Fibroblast of skin of scalp (primary cell): ENCODE measurements at places on chromosomes 2 and 18.

DNA sequence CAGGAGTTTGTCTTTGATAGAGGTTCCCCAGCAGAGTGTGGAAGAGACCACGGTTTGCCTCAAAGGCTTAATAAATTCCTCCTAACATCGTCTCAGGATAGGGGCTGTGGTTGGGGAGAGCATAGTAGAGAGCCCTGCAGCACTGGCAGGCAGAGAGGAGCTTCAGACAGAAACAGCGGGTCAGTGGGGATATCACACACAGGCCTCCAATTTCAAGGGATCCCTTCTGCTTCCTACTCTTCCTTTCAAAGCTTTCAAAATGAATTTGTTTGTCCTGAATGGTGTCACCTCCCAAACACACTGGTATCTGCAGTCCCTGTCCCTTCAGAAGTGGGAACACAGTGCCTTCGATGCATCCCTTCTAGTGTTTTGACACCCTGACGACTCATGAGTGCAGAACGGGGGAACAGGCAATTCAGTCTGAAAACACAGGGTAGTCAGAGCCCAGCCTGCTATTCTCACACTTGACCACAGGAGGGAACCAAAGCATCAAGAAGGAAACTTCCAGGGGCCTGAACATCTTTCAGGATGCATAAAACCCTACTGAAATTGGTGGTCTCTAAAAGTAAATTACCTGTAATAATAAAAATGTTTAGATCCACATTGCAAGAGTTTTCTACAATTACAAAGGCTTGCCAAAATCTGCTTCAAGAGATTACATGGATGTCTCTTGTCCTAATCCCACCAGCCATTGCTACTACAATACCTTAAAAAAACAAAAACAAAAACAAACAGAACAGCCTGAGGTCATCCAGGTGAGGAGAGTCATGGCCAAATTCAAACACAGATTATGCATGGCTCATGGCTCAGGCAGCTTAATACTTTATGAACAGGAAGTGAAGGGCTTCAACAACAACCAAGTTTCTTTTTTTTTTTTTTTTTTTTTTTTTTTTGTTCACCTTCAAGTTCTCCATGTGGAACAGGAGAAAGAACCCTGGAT is 49.8 kb downstream of the SLC14A2 start:
- peak; percentile 61 for DNase-seq

DNA sequence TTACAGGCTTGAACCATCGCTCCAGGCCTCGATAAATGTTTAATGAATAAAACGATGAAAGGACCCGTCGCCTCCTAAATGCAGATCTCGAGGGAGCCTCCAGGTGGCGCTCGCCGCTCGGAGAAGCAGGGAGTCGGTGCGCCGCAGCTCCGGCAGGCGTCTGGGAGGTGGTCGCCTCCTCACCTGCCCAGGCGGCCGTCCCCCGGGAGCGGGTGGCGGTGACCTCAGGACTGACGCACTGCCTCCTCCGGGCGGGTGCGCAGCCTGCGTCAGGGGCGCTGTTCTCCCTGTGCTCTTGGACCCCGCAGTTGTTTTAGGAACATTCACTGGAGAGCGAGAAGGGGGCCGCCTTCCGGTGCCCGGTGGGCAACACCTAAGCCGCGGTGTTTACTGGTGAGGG is 38.6 kb upstream of the POLE4 start:
- DNase-seq: peak; percentile 44

- DNase-seq: no peak
These were observed 17.2 kb downstream of the FAM98A start for GRCh38 chr2:33581872-33582271.

DNA sequence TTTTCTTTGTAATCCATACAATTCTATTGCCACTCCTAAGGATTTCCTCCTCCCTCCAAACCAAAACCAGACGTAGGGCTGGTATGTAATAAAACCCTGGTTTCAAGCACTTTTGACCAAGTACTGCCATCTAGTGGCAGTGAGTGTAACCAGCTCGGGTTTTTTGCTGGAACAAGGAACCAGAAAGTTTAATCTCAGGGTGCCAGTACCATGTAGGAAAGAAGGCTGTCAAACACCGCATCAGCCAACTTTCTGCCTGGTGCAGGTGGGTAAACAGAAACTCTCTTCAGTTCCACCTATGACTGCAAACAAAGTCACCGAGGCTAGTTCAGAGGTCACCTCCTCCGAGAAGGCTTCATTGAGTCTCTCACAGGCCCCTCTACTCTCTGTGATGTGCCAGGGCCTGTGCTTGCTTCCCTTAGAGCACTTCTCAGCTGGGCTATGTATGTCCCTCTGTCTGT is 10.2 kb upstream of the THNSL2 start:
- peak; percentile 78 for DNase-seq

- no peak for DNase-seq
These were observed 242.8 kb upstream of the CXCR4 start for GRCh38 chr2:136360790-136361189.

DNA sequence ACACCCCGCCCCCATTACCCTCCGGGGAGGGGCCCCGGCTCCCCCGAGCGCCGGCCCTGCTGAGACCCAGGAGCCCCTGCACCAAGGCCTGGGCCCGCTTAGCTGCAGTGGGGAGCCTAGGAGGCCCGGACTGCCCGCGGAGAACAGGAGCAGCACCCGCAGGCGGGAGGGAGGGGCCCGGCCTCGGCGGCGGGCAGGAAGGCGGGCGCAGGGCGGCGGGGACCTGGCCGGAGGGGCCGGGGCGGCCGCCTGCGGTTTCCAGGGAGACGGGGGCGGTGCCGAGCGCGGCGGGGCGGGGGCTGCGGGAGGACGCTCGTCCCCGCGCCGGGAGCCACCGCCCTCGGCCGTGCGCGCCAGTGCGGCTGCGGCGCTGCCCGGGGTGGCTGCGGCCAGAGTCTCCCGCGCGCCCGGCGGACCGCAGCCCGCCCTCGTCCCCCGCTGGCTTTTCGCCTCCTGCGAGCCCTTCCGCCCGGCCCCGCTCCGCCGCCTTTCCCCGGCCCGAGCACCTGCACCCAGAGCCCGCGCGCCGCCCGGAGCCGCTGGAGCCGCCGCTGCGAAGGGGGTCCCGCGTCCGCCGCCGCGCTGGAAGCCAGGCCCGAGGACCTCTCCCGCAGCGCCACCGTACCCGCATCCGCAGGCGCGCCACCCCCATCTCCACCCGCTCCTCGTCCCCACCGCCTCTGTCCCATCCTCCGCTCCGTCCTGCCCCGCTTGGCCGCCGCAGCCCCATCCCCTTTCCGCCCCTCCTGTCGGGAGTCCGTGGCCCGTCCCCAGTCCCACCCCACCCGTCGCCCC is 17.2 kb downstream of the GPC1 start:
- DNase-seq: peak; percentile 34

GRCh38 chr2:219248845-219249202 is 3.5 kb downstream of the STK16 start:
- no peak for DNase-seq

DNA sequence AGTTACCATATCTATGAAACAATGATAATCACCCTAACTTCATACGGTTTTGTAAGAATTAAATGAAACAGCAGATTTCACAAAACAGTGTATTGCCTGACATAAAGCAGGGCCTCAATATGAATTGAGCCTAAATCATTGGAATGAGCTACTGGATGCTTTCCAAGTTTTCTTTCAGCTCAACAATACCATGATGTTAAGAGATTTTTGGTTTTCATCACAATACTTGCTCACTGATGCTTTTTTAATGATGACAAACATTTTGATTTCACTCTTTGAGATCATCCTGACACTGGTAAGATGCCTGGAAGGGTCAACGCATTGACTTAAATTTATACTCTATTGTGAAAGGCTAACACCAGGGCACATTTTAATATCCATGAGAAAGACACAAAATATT is 377.5 kb downstream of the ZNF521 start:
- peak; percentile 9 for DNase-seq

DNA sequence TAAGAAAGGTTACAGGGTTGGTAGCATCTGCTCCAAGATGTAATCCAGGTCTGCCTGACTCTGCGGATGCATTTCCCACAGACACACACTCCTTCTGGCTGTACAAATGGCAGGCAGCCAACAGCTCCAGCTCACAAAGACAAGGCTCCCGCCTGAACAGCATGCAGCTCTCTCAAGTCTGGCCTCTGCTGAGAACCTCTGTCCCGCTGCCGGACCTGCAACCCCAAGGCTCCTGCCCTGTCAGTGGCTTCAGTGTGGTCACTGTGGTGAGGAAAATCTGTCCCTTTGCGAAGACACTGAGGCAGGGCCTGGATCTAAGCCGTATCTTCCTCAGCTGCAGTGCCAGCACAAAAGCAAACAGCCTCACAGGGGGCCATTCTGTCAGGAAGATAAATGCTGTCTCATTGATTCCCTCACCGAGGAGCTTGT is 469.3 kb upstream of the MEX3C start:
- DNase-seq: peak; percentile 64

DNA sequence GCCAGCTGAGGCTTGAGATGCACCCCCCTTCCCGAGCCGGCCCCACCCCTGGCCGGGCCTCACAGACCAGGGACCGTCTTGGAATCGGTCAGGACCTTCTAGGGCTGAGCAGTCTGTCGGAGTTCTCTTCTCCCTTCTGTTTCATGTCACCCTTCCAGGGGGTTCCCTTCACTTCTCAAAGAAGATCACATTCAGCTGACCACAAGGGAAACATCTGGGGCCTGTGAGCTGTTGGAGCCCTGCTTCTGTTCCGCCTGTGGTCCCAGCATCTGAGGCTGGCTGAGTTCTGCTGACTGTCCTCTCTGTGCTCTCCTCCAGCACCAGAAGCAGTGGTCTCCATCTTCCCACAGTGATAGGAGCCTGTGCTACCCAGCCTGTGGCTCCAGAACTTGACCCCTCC is 106.5 kb downstream of the SEPTIN10 start:
- DNase-seq: no peak

- peak; percentile 15 for DNase-seq
These were observed 89.9 kb upstream of the EPC2 start for GRCh38 chr2:148554459-148555247.

- no peak for DNase-seq
These were observed 23.4 kb downstream of the AKAIN1 start for GRCh38 chr18:5173646-5174045.

- DNase-seq: no peak
These were observed 112.1 kb downstream of the DTNB start for GRCh38 chr2:25561136-25561850.

GRCh38 chr2:17313261-17313660 is 205.0 kb downstream of the RAD51AP2 start:
- DNase-seq: no peak

DNA sequence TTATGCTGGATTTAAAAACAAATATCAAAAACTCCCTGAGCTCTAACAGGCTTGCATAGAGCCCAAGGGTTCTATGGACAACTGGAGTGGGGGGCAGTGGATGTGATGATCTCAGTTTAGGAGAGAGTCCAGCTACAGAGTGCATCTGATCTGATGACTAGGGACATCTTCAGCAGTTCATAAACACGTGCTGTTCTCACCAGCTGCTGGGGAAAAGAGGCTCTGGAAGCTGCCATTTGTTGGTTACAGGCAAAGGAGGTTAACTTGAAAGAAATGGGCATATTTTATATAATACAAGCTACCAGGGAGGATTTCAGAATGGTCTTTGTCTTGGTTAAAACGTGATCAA is 36.0 kb upstream of the ZNF396 start:
- no peak for DNase-seq

- DNase-seq: no peak
These were observed 400.0 kb upstream of the CDH2 start for GRCh38 chr18:28576941-28577340.

DNA sequence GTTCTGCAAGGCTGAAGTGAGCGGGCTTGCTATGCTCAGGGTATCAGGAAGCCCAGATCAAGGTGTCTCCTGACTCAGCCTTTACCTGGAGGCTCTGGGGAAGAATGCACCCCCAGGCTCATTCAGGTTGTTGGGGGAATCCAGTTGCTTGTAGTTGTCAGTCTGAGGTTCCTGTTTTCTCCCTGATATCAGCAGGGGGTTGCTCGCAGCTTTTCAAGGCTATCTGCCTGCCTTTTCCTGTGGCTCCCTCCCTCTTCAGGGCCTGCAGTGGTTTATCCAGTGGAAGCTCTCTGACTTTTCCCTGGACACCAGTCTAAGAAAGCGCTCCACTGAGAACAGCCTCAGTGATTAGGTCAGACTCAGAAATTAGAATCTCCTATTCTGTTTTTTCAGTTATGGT is 116.6 kb downstream of the PTPRM start:
- DNase-seq: no peak

- DNase-seq: peak; percentile 57
These were observed 72.5 kb upstream of the APCDD1 start for GRCh38 chr18:10381951-10382350.

- DNase-seq: no peak
These were observed 29.5 kb downstream of the MARCO start for GRCh38 chr2:118971245-118972122.

GRCh38 chr2:147511491-147511948 is 333.3 kb upstream of the ACVR2A start:
- DNase-seq: peak; percentile 47

GRCh38 chr2:105514576-105514975 is 115.7 kb upstream of the FHL2 start:
- no peak for DNase-seq

- DNase-seq: no peak
These were observed 210.8 kb upstream of the RAB6C start for GRCh38 chr2:129768485-129769184.

- peak; percentile 92 for DNase-seq
These were observed 18.9 kb downstream of the TET3 start for GRCh38 chr2:74003494-74004211.

DNA sequence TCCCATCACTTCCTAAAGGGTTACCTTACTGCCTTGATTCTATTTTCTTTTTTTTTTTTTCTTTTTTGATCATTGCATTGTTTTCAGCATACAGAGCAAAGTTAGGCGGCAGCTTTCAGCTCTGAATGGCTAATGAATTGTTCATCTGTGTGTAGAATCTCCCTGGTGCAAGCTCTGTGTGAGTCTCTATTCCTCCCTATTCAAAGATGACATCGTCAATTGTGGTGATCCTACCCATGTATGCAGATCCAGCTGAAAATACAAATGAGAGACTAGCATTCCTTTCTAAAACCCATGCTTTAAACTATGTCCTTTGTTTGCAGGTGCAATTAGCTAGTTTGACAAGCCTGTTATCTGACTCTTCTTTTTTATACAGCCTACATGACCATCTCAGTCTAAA is 539.0 kb downstream of the ARHGAP15 start:
- DNase-seq: no peak

- peak; percentile 19 for DNase-seq
These were observed 9.5 kb downstream of the HS1BP3 start for GRCh38 chr2:20641123-20641985.

- DNase-seq: no peak
These were observed 101.8 kb downstream of the ASAP2 start for GRCh38 chr2:9308186-9308955.
